ENCODE measurements at places on chromosomes 16 and 17.

DNA sequence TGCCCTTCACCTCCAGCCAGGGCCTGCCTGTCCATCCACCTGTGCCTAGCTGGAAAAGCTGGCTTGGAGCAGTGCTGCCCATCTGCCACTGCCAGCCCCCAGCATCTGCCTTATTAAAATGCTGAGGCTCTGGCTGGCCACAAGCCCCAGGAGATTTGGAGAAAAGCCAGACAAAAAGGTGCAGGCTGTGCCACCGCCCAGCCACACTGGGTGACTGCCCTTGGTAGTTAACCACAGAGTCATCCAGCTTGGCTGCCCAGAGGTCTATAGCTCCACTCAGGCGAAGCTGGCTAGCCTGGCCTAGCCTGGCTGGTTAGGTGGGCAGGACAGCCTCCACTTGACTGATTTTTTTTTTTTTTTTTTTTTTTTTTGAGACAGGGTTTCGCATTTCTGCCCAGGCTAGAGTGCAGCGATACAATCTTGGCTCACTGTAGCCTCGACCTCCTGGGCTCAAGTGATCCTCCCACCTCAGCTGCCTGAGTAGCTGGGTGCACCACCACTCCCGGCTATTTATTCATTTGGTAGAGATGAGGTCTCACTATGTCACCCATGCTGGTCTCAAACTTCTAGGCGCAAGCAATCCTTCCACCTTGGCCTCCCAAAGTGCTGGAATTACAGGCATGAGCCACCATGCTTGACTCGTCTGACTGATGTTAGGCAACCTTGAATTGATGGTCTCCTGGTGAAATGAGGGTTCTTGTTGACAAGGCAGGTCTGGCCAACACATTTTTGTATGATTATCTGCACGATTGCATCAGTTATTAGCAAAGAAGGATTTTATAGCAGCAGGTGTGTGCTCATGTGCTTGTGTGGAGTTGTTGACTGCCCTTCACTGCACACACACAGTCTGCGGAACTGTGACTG, 103.8 kb downstream of the RAB11FIP4 start:
- no peak for DNase-seq

DNA sequence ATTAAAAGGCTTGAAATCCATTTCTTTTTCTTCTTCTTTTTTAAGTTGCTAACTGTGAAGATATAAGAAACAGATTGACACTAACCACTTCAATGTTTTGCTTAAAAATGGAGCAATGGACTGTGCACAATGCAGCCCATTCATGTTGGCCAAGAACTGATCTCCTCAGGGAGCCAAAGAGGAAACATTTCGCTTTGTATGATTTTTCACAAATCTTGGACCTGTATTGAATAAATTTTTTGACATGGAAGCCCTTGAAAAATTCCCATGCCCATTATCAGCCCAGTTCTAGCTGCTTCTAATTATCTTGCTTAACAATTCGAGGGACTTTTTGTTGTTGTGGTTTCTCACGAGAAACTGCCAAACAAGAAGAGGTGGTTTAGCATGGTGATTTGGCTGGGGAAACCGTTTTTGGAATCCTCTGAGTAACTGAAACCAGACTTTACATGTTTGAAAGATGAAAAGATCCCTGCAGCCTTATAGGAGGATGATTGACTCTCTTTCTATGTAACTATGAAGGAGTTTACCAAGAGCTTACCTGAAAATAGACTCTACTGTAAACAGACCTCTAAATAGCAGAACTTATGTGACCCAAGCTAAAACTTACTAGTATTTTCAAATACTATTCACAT, 1389.4 kb upstream of the GOT2 start:
- DNase-seq, result no peak

DNA sequence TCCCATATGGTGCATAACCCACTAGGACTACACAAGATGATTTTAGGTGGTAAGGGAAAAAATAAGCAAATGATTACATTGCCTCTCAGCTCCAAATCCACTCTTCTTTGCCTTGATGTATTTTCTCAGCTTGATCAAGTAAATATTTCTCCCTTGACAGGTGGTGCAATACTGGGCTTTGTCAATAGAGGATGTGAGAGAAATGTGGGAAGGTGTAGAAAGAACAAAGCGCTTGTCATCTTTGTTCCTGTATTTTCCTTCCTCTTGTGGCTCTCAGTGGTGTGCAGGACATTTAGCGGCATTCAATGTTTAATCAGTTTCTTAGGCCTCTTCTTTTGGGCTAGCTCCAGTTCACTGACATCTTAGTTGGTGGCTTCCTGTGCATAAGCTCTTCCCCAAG, 1165.8 kb upstream of the GOT2 start:
- no peak for DNase-seq

- DNase-seq, result no peak
Observed at GRCh38 chr16:15461376-15461775, 27.0 kb downstream of the BMERB1 start.

- no peak for DNase-seq
Observed at GRCh38 chr17:81148986-81149533, 16.2 kb upstream of the PVALEF start.

- DNase-seq, result no peak
Observed at GRCh38 chr16:85947230-85948137, 48.5 kb downstream of the IRF8 start.

- no peak for DNase-seq
Observed at GRCh38 chr17:21542991-21543390, 149.3 kb upstream of the KCNJ18 start.

- DNase-seq, result no peak
Observed at GRCh38 chr17:61532826-61533225, 58.2 kb downstream of the NACA2 start.

DNA sequence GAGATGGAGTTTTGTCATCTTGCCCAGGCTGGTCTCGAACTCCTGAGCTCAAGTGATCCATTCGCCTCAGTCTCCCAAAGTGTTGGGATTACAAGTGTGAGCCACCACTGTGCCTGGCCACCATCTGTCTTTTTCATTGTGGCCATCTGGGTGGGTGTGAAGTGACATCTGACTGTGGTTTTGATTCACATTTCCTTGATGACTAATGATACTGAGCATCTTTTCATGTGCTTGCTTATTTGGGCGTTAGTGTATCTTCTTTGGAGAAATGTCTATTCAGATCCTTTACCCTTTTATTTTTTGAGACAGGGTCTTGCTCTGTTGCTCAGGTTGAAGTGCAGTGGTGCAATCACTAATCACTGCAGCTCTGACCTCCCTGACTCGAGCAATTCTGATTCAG, 53.9 kb upstream of the ERN1 start:
- DNase-seq, result no peak

DNA sequence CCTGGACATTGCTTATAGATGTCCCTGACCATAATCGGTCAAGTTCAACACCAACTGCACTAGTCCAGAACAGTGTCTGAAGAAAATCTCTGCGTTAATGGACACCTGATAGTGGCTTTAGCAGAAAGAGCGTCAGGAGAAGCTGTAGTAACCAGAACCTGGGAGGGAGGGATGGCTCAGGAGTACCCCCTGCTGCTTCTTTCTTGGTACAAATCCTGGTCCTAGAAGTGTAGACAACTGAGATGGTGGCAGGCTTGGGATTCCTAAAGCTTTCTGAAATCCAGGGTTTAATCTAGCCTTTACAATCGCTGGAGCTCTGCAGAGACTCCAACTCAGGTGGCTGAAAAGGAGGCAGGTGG, 5.4 kb downstream of the MAP3K14 start:
- no peak for DNase-seq
